Stimulated activated CD8-positive, alpha-beta memory T cell treated with anti-CD3 and anti-CD28 coated beads, Interleukin-7, amount 100 ng/mL, for 1 hour (primary cell): ENCODE measurements at places on chromosomes 7 and 10.

GRCh38 chr10:98915911-98916310, 319.7 kb downstream of the HPSE2 start:
- DNase-seq = no peak

GRCh38 chr10:50610368-50610767, 13.4 kb downstream of the SGMS1 start:
- DNase-seq = no peak

DNA sequence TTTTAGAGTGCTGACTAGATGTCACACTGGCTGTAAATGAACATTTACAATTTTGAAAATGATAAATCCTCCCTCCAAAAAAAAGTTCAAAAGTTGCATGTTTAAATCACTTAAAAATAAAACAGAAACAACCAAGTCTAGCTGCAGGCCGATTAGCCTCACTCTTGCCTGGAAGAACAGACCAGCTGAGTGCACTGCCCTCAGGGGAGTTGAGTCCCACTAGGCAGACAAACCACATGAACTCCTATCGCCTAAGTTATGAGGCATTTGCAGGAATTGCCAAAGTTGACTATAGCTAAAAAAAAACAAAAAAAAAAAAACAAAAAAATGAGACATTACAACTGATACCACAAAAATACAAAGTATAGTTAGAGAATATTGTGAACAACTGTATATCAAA, 510.0 kb downstream of the ANKRD7 start:
- DNase-seq = no peak

DNA sequence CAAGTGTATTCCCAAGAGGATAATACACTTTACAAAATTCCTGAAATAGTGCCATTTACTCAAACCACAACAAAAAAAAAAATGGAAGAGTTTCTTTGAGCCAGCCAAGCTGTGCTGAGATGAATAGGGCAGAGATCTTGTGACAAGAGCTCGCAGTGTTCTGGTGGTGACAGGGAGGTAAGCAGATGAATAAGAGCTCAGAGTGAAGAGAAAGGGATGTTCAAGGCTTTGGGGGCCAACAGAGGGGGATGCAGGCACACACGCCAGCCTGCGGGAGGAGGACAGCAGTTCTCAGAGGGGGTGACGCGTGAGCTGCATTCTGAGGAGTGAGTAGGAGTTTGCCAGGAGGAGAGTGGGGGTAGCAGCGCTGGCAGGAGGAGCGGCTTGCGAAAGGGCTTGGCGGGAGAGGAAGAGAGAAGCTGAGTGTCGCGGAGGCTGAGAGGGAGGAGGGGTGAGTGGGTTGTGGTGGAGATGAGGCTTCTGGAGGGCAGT, 194.4 kb upstream of the IMMP2L start:
- no peak for DNase-seq

- DNase-seq = no peak
These were observed 97.4 kb upstream of the LRGUK start for GRCh38 chr7:134029743-134030142.

DNA sequence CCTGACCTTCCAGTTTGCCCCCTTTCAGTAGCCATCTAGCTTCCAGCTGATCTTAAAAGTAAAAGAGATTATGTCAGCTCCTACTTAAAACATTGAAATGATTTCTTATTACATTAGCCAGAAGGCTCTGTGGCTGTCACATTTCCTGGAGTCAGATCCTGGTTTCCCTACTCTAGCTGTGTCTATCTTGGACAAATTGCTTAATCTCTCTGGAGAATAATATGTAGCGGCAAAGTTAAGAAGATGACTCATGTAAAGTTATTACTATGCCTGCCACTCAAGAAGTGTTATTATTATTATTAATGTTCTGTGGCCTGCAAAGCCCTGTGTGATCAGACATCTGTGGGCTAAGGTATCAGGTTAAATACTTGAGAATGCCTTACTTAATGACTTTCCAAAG, 107.2 kb downstream of the RUNDC3B start:
- DNase-seq = no peak
